Activated naive CD4-positive, alpha-beta T cell treated with anti-CD3 and anti-CD28 coated beads, Interleukin-2, amount 50 U/mL, for 72 hours (primary cell): ENCODE measurements at places on chromosomes 3 and 15. TPM values are rescaled to one million over a fixed set of nuclear protein-coding genes. Genes with fewer than 3 reads are reported as not detected.

MFN1 gene
- total RNA-seq = 43.9 TPM

RFT1 gene
- 19.5 TPM for total RNA-seq

- DNase-seq = no peak
These were observed 595.8 kb upstream of the BCHE start for GRCh38 chr3:166433060-166433459.

GRCh38 chr15:67186688-67187087, 67.8 kb downstream of the AAGAB start:
- no peak for DNase-seq

DNA sequence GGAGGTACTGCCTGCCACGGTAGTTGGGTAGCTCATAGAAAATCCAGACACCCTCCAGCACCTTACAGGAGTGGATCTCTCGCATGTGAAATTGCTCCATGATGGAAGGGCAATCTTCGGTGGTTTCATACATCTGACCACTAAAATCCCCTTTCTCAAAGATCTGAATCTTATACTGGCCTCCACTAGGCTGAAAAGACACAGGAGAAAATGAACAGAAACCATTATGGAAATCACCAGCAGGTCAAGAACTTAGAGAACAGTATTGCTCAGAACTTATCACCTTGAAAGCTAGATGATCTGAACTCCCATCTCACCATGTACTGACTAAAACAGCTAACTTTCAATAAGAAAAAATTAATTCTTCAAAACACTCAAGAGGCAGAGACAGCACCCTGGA, 5.4 kb downstream of the CRYGS start:
- DNase-seq = no peak

DNA sequence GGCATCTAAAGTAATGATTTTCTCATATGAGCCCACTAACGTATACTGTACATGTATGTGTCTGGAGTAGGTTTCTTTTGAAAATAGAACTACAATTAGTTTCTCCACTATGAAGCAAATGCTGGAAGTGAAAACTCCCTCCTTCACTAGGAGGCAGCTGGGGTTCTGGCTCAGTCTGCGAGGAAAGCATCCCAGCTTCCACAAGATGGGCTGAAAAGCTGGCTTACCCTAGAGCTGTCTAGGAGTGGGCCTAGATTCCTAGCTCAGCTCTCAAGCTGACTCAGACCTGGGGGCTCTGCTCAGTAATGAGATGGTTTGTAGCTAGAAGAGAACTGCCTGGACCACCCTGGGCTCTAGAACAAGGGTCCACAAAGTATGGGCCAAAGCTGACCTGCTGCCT, 268.3 kb downstream of the THRB start:
- no peak for DNase-seq
